ENCODE measurements at places on chromosomes 4 and X. TPM values are rescaled to one million over a fixed set of nuclear protein-coding genes. Genes with fewer than 3 reads are reported as not detected.

Gene RNF128
- 1.9 TPM for total RNA-seq

Gene CCDC149
- 14.0 TPM for total RNA-seq

Gene HTN3
- not detected for total RNA-seq

Gene GASK1B
- total RNA-seq = 27.3 TPM

Gene TGIF2LX
- 1.6 TPM for total RNA-seq

Gene SH2D1A
- 0.09 TPM for total RNA-seq

Gene PNMA3
- 0.27 TPM for total RNA-seq

Gene PTPN13
- total RNA-seq = 61.2 TPM
